Fibroblast of upper back skin (primary cell): ENCODE measurements at places on chromosomes 3 and 15.

- peak; percentile 85 for DNase-seq
Observed at GRCh38 chr3:16012086-16012485, 162.4 kb upstream of the GALNT15 start.

GRCh38 chr3:99954914-99955644 lies 137.4 kb downstream of the CMSS1 start:
- no peak for DNase-seq

- DNase-seq = no peak
Observed at GRCh38 chr3:158761350-158761749, 29.1 kb upstream of the RARRES1 start.

- no peak for DNase-seq
Observed at GRCh38 chr3:182303169-182303568, 490.1 kb upstream of the ATP11B start.

- peak; percentile 66 for DNase-seq
Observed at GRCh38 chr3:197520311-197521276, 35.2 kb downstream of the BDH1 start.

DNA sequence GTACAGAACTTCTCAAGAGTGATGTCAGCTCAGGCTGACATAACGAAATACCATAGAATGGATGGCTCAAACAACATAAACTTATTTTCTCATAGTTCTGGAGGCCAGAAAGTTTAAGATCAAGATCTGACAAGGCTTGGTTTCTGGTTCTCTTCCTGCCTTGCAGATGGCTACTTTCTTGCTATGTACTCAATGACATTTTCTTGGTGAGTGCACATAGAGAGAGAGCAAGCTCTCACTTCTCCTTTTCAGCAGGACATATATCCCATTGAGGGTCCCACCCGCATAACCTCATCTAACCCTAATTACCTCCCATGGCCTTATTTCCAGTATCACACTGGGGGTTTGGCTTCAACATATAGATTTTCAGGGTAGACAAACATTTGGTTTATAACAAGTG lies 1072.1 kb downstream of the PLOD2 start:
- DNase-seq = no peak

- DNase-seq = peak; percentile 61
Observed at GRCh38 chr3:141373768-141374526, 5.6 kb downstream of the ZBTB38 start.

GRCh38 chr15:25775317-25775912 lies 87.7 kb downstream of the ATP10A start:
- DNase-seq = peak; percentile 86

- peak; percentile 25 for DNase-seq
Observed at GRCh38 chr3:165390166-165390565, 194.0 kb upstream of the SLITRK3 start.

DNA sequence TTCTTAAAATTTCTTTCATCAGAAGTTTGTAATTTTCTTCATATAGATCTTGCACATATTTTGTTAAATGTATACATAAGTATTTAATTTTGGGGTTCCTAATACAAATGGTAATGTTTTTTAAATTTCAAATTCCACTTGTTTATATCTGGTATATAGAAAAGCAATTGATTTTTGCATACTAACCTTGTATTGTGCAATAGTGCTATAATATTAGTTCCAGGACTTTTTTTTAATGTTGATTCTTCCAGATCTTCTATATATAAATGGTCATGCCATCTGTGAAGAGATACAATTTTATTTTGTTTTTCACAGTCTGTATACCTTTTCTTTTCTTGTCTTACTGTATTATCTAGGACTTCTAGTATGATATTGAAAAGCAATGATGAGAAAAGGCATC lies 665.0 kb downstream of the OTOL1 start:
- DNase-seq = no peak

DNA sequence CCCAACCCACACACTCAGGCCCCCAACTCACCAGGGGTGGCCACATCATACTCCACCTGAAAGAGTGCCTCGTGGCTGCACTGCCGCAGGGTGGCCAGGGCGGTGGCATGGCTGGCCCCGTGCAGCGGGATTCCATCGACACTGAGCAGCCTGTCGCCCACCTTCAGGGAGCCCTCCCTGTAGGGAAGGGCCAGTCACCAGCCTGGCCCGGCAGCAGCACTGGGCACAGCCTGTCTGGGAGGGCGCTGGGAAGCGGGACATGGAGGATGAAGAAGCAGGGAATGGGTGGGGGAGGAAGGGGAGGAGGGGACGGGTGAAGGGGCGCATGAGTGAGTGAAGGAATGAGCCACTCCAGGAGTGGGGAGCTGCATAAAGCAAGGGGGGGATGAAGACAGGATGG lies 18.5 kb downstream of the GRIP2 start:
- DNase-seq = no peak

- no peak for DNase-seq
Observed at GRCh38 chr15:60000113-60000823, 3.8 kb upstream of the FOXB1 start.

- no peak for DNase-seq
Observed at GRCh38 chr3:77182341-77182740, 142.4 kb downstream of the ROBO2 start.

- DNase-seq = peak; percentile 88
Observed at GRCh38 chr3:178381555-178381954, 154.7 kb upstream of the KCNMB2 start.

DNA sequence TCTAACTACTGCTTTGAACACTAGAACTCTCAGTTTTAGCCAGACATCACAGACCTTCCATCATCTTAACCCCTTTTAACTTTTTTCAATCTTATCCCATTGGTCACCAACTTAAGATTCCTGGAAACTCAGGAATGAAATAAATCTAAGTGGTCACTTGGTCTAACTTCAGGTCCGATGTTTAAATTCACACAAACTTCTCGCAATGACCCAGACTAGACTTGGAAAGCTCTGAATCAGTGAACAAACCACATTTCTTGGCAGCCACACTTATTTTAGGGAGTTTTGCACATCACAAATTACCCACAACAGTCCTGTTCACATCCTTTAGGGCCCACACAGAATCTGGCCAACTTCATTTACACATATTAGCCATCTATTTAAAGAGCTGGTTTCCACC lies 118.9 kb downstream of the MAGI1 start:
- peak; percentile 84 for DNase-seq

DNA sequence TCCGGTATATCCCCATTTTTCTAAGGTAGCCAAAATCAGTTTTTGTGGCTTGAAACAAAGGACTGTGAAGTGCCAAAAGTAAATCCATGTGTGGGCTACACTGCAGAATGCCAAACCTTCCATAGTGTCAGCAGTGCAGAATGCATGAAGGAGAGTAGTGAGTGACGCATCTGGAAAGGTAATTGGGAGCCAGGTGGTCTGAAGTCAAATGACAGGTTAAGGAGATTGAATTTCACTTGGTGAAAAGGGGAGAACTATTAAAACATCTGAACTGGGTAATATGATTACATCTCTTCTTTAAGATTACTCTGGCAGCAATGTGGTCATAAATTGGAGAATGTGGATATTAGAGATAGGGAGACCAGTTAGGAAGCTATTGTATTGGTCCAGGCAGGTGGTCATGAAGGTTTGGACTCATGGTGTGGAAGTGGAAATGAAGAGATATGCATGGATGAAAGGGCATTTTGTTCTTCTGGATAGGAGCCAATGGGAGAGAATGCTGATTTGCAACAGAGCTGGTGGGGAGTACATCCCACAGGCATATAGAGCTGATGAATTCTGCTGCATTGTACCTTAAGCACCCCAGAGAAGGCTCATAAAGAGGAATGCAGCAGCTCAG lies 118.2 kb downstream of the ECT2 start:
- no peak for DNase-seq

DNA sequence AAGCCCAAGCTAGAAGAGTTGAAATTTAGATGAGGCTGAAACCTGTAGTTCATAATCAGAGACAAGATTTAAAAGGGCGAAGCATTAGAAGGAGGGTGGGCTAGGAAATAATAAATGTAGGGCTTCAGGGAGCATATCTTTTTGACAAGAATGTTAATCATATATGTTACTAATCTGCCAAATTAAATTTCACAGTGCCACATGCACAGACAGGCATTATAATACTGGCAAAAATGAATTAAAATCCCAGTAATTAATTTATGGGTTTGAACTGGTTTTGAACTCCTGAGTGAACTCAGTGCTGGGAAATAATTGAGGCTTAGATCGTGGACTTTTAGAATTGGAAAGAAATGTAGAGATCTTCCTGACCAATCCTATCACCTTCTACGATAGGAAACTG lies 383.5 kb upstream of the IL12A start:
- no peak for DNase-seq

DNA sequence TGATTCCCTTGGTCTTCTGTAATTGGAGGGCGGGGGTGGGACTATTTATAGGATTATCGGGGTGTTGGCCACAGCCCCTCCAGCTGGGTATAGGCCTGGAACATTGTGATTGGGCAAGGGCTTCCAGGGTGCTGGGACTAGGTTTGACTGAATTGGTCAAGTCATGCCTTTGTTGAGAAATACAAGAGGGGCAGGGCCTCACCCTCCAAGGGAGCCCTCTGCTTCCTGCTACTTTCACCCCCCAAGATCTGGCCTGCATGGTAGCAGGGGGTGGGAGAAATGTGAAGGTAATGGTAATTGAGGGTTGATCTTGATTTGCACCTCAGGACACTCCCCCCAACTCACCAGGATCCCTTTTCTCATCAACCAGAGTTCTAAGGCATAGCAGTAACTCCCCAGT lies 25.2 kb downstream of the TRIM71 start:
- DNase-seq = no peak

DNA sequence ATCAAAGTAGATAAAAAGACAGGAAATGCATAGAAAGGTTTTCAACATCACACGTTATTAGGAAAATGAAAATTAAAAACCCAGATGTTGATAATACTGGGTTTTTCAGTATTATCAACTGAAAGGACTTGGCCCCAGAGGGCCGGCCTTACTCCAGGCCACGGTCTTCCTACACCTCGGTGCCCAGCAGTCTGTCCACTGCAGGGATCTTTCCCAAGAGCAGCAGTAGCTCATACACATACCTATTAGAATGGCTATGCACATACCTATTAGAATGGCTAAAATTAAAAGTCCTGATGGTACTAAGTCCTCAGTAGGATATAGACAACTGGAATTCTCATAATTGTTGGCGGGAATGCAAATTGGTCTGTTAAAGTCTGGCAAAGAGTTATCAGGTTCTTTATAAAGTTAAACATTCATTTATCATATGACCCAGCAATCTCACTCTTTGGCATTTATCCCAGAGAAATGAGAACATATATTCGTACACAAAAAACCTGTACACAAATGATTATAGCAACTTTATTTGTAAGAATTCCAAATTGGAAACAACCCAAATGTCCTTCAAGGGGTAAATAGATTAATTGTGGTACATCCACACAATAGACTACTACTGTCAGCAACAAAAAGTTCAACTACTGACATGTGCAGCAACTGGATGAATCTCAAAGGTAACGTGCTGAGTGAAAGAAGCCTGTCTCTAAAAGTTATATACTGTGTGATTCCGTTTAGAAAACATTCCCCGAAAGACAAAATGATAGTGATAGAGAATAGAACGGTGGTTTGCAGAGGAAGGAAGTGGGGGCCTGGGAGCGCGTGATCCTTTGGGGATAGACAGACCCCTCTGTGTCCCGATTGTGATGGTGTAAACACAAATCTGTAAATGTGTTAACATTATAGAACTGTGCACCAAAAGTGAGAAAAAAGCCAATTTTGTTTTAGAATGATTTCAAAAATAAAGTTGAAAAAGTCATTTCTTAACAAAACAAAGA lies 62.3 kb downstream of the MCTP2 start:
- DNase-seq = no peak

DNA sequence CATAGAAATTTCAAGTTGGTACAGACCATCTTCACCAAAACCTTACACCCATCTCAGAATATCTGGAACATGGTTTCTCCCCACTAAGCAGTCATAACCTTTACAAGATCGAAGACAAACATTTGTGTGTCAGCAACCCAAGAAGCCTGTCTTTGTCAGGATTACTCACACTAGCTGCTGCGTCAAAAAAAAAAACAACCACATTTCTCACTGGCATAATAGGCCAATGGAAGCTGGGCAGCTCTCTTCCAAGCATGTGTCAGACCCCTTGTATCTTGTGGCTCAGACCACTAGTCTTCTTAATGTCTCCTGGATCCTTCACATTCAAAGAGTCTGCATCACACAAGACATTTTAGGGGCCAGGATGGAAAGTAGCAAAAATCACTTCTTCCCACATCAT lies 266.9 kb upstream of the IGF1R start:
- DNase-seq = no peak

- DNase-seq = no peak
Observed at GRCh38 chr3:53534676-53535400, 40.4 kb downstream of the CACNA1D start.

- DNase-seq = no peak
Observed at GRCh38 chr3:178808748-178809147, 262.9 kb downstream of the ZMAT3 start.

GRCh38 chr3:60598671-60599070 lies 652.6 kb downstream of the FHIT start:
- DNase-seq = peak; percentile 71

DNA sequence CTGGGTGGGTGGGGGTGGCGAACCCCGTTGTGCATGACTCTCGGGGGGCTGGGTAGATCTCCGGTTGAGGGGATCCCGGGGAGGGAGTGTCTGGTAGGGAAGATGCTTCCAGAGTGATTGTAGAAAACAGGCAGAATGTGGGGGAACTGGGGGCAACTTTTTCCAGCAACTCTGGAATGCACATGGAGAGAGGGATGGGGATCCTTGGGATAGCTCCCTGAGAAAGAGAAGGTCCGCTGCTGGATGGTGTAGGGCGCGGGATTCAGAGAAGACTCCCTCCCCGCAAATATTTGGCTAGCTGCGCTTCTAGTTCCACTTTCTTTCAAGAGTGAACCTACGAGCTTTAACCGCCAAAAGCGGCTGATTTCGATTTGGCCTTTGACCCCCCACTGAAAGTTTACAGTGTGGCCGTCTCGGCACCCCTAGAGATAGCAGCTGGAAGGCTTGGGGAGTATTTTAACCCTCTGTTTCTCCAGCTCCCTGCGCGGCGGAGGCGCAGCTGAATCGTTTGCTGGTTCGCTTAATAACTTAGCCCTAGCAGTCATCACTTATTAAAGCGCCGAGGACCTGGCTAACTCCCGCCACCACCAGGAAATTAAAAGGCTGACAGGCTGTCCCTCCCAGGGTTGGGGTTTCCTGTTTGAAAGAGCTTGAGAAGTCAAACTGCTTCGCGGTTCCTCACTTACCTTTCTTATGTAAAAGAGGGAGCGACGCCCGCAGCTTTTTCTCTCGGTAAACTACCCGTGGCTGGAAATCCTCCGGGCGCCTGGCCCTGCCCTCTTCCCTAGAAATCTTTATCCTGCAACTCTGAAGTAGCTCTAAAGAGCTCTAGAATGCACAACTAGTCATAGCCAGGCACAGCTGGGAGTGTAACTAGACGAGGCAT lies 1.2 kb downstream of the PHLDB2 start:
- peak; percentile 91 for DNase-seq

DNA sequence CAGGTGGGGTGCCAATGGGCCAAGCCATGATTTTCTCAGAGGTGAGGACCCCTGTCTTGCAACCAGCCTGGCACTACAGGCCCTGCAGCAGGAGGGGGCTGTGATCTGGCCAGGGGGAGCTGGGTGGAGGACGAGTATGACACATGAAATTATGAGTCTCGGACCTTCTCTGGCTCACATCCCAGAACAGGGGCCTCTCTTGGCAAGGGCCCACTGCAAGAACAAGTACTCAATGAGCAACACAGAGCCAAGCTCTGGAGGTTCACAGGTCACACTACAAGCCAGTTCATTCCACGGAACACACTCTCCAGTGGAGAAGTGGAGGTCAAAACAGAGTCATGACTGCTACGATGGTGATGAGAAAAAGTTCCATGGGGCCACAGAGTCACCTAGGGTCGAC lies 28.3 kb downstream of the CCDC32 start:
- DNase-seq = peak; percentile 55
